ENCODE measurements at places on chromosomes 4 and X.

DNA sequence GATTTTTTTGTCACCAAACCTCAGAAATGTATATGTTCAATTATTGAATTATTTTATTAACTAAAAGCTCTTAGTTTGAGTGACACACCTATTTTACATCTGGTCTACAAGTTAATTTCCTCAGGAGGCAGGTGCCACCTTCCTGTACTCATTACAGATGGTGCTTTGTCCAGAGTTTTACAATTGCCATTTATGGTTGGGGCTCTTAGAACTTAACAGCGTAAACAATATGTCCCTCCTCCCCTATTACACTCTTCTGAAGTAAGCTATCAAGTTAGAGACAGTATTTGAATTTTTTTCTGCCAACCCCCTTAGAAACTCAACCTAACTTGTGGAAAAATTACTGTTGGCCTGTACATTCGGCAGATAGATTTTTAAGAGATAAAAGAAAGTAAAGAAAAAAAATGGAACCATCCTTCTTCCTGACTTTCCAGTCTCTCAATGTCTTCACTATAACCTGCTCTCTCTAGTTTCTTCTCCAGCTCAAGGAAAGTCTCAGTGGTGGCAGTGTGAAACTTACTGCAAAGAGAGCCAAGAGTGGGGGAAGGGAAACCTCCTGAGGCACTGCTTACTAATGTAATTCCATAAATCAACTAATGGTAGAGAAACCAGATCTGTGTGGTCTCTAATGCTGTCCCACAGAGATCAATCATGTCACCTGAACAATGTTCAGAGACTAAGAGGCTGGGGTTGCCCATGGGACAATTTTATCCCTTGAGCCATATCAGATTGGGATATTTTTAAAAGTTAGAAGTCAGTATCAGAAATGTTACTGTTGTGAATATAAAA is 7.8 kb downstream of the CXXC4 start:
- peak; percentile 39 for DNase-seq

- no peak for DNase-seq
Observed at GRCh38 chr4:55352726-55353125, 6.7 kb downstream of the SRD5A3 start.

DNA sequence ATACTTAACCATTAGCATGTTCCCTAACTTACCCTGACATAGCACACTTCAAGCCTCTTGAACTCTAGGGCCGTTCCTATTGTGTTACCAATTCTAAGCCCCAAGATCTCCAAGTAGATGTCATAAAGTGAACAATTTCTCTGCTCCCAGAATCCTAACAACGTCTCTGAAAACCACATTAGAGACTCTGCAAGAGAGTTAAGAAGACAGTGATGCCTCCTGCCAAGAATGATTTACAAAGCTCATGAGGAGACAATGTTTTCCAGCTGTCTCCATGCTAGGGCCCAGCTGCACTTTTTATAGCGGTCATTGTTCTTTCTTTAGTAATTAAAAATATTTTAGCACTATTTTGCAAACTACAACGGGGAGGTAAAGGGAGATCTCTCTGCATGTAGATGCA is 358.4 kb downstream of the PPP3CA start:
- DNase-seq = no peak

DNA sequence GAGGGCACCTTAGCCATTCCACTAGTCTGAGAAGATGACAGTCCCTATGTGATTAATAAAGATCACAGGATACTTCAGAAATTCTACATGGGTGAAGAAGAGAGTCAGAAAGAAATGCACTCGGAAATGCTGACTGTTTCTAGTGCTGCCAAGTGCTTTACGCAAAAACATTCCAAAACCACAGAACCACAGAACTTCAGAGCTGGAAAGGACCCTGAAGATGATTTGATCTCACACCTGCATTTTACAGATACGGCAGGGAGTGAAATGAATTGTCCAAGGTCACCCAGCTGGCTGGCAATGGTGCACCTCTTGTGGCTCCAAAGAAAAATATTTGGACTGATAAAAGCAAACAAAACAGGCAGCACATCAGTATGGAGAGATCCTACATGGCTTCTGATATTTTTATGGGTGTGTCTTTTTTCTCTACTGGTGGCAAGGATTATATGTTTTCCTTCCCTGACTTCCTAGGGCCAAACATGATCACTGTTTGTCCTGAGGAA is 115.9 kb downstream of the MAML3 start:
- no peak for DNase-seq
